ELF-1 (cell line): ENCODE measurements at places on chromosomes 2 and 18.

GRCh38 chr18:54742659-54743604, 85.3 kb upstream of the RAB27B start:
- no peak for DNase-seq

DNA sequence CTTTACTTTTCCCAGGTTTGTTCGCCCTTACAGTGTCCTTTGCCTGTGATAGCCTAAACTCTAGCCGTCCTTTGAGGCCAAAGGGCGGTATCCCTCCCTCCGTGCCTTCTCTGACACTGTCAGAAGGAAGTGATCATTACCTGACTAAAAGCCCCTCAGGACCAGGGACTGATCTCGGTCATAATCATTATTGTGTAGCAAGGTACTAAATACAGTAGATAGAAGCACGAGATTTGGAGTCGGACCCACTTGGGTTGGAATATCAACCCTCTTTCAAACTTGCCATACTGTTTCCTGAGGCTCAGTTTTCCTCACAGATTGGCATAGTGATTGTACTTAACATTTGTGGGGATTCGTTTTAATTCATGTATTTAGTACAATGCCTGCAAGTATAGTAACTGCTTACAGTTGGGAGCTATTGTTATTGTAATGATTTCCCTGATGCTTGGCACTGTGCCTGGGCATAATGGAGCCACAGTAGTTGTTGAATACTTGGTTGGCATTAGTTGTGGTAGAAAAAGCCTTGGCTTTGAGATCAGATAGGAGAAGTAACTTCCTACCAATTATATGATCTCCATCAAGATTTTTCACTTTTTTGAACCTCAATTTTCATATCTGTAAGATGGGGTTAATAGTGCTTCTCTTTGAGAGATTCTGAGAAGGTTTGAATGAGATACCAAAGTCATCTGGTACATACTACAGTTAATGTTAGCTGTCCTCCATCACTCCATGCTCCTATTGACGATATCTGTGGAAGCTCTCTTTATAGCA, 836 bp downstream of the STK11IP start:
- DNase-seq, result no peak

DNA sequence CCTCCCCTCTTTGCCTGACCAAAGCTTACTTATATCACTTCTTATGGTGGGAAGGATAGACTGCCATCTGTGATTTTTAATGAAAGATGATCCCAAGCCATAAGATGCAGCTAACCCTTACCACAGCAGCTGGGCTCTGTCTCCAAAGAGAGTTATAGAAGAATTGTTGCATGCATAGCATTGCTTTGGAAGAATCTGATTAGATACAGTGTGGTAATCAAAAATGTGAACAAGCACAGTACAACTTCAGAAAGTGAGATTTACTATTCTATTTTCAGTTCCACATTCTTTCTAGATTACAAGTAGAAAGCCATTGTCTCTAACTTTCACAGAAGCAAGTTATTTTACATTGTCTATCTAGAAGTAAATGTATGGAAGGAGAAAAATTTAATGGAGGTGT, 129.0 kb upstream of the ACVR2A start:
- DNase-seq, result no peak

DNA sequence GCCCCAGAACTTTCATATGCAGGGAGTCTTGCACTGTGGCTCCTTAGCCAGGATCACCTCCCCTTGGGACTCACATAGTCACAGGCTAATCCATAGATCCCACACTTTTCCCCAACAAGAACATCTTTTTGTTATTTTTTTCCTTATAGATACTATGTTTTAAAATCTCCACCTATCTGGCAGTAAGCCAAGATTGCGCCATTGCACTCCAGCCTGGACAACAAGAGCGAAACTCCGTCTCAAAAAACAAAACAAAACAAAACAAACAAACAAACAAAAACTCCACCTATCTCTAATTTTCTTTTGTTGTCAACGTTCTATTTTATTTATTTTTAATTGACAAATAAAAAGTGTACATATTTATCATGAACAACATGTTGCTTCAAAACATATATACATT, 141.7 kb downstream of the PDE11A start:
- DNase-seq, result no peak

GRCh38 chr2:236178890-236179235, 10.7 kb upstream of the GBX2 start:
- DNase-seq, result no peak

GRCh38 chr2:444937-445884, 157.3 kb upstream of the ALKAL2 start:
- no peak for DNase-seq

DNA sequence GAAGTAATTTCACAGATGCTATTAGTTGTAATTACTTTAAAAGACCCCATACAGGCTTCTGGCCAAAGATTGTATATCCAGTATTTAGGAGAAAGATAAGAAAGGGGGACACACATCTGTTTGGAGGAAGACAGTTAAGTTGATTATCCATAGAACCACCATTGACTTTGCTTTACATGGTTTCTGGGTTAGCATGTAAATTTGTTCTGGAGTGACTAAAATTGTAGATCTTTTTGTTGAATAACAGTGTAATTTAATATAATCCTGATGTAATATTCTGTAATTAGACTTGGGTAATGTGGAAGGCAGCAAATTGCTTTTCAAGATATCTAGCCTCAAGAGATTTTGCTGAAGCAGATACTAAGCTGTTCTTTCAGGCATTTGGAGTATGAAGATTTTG, 17.2 kb downstream of the COMMD1 start:
- DNase-seq, result no peak

GRCh38 chr18:21194871-21195771, 46.9 kb upstream of the GREB1L start:
- no peak for DNase-seq

GRCh38 chr2:27832396-27832795, 57.8 kb downstream of the RBKS start:
- no peak for DNase-seq

DNA sequence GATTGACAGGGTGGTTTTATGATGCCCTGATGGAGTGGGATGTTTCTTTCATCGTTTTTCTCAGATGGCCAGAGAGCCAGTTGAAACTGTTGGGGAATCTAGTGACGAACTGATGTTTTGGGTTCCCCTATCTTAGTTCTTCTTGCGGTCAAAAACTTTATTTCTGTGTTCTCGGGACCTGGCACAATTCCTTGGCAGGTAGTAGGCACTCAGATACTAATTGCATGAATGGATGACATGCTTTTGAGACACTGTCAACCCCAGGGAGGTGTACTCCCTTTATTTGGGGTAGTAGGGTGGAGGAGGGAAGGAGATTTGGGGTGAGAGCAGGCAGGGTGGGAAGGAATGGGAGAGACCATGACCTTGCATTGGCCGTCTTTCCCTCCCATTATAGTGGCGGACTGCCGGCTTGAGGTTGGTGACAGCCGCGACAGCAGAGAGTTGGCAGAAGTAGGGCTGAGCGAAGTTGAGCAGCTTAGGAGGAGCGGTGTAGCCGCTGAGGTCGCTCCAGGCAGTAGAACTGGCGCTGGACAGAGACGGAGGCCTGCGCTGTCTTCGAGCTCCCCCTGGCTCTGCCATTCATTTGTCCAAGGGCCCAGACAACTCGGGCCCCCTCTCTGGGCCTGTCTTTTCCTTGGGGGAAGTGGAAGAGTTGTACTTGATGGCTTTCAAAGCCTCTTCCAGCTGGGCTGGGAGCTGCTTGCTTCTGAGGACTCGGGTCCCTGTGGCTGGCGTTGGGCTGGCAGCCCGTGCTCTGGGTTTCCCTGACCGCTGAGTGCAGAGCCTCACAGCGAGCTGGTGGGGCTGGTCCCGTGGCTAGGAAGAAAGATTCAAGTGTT, 2.6 kb downstream of the TET3 start:
- DNase-seq, result peak; percentile 88

GRCh38 chr18:57497372-57498294, 62.5 kb downstream of the ONECUT2 start:
- DNase-seq, result no peak
